GM12878 (cell line): ENCODE measurements at places on chromosomes 2 and 18. TPM values are rescaled to one million over a fixed set of nuclear protein-coding genes. Genes with fewer than 3 reads are reported as not detected.

FBXO36 gene
- total RNA-seq: 0.82 and 1.0 TPM in 2 replicates

KCNS3 gene
- not detected in 2 replicates for total RNA-seq

SLC38A11 gene
- total RNA-seq: not detected in 2 replicates

CACNB4 gene
- total RNA-seq: 18.2 and 19.4 TPM in 2 replicates

SPP2 gene
- 0.37 TPM in 1 of 2 replicates, not detected in the other for total RNA-seq

MYCN gene
- total RNA-seq: not detected in 2 replicates

L3MBTL4 gene
- 8.7 and 9.7 TPM in 2 replicates for total RNA-seq

GCKR gene
- not detected in 2 replicates for total RNA-seq

- DNase-seq: no peak
Measured at GRCh38 chr2:28273751-28274150, 118.9 kb upstream of the FOSL2 start.

DNA sequence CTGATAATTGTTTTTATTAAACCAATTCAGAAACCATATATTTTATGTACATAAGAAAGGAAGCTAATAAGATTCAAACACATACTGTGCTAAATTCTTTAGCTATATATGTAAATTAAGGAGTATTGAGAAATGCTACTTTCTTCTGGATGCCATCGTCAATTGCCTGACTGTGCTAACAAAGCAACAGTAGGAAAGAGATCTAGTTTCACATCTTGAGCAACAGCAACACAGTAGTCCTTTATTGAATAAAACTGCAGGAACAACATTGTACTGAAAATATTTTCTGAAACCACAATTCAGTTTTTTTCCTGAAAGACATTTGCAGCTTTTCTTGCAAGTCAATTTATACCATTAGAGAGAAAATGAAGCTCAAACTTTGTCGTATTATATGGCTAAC lies 1404.9 kb upstream of the SLC39A10 start:
- DNase-seq: no peak

DNA sequence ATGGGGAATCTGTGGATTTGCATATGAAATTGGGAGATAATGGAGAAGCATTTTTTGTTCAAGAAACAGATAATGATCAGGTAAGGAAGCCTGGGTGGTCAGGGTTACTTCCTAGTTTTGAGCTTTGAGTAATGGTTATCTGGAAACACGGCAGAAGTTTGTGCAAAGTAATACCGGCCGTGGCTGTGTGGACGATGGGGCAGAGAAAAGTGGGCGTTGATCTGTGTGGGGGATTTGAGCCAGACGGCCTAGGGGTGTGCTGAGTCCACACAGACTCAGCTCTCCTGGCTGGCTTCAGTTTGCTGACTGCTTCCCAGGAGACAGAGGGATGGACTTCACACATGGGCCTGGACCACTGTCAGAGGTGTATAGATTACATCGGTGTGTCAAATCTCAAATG lies 21.3 kb downstream of the LPIN1 start:
- no peak for DNase-seq

DNA sequence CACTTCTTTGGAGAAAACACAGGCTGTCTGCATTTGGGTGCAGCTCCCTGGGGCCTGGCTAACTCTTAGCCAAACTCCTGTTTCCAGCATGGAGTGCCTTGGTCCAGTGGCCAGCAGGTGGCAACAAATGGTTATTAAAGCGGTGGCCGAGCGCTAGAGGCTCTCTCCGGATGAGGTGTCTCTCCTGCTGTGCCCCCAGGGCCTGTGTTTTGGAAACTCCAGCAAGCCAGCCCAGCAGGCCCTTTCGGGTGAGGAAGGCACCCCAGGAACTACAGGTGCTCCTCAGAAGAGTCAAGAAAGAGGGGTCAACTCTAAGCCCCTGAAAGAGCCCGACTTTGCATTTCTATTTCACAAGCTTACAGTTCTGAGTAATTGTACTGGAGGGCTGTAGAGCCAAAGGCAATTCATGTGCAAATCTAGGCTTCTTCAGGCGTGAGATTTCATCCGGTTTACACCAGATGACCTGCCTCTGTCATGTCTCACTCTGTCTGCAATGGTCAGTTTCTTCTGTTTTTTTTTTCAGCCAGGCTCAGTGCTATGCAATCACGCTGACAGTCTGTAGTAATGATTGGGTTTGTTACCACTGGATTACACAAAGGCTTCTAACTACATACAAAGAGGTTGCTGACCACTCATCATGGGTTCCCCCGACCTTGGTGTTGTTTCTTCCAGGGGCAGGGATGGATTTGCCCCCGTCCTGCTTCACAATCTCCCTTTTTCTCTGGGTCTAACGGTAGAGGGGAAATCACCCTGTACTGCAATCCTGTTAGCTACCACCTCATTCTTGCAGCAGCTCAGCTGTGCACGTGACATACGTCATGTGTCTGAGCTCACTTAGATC lies 7.6 kb upstream of the CHRNA1 start:
- no peak for DNase-seq

DNA sequence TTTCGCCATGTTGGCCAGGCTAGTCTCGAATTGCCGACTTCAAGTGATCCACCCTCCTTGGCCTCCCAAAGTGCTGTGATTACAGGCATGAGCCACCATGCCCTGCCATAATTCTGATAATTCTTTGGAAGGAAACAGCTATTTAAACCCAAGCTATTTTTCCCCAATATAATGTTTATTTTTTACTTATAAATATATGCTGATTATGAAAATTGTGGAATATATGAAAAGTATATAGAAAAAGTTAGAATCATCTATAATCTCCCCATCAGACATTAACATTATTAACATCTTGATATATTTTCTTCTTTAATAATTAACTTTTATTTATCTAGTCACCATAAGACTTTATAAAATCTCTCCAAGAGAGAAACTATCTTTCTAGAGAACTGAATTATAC lies 41.2 kb downstream of the HADHB start:
- DNase-seq: no peak

DNA sequence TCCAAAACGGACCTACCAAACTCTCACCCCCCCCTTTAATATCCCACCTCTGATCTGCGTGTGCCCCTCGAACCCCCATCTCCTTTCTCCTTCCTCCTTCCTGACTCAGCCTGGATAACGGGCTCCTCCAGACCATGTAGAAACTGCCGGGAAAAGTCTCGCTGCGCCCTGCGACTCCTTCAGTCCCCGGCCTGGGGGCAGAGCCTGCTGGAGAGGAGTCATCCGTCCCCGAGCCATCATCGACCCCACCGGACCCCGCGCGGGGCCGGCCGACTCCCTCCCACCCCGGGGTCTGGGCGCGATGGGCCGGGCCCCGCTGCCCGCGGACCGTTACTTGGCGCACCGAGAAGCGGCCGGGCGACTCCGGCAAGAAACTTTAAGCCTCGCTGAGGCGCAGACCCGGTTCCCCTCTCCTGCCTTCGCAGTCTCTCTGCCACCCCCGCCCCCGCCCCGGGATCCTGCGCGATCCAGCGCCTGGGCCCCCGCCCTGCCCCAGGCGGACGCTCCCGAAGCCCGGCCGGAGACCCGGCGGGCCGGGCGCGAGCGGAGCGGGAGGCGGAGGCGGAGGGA lies 3.4 kb downstream of the ZEB2 start:
- DNase-seq: no peak

GRCh38 chr18:63831080-63831788 lies 56.0 kb downstream of the SERPINB7 start:
- no peak for DNase-seq

- DNase-seq: no peak
Measured at GRCh38 chr2:57452634-57453033, 594.0 kb upstream of the VRK2 start.

DNA sequence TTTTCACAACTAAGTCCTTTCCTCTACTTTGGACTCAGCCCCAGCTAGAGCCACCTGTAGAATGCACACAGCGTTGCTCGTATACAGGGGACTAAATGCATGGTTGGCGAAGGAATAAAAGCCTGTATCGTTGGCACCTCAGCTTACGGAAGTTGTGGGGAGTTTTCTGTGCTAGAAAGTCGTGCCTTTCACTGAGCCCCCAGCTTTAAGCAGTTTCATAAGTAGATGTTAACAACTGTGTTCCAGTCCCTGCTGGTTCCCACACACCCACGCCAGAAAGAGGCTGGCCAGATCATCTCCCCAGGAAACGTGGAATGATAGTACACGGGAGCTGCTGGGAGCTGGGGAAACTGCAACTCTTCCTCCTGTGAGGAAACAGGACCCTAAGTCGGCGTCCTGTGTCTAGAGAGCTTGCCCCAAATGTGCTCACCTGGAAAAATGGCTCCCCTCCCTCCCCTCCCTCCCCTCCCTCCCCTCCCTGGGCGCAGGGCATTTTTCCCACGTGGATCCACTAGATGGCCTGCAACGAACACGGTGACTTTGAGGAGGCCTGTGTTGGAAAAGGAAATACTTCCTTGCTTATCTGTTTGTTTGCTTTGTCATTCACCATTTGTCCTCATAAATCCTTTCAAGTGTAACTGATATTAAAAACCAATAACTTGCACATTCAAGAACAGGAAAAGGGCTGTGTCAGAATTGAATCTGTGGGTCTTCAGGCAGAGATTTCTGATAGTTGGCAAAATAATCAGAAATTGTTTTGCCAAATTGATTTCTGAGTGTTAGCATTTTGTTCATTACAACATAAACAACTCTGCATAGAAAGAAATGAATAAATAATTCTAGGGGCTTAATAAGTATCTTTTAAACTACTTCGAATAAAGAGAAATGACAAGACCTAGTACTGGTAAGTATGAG lies 43.9 kb upstream of the RFX8 start:
- no peak for DNase-seq

DNA sequence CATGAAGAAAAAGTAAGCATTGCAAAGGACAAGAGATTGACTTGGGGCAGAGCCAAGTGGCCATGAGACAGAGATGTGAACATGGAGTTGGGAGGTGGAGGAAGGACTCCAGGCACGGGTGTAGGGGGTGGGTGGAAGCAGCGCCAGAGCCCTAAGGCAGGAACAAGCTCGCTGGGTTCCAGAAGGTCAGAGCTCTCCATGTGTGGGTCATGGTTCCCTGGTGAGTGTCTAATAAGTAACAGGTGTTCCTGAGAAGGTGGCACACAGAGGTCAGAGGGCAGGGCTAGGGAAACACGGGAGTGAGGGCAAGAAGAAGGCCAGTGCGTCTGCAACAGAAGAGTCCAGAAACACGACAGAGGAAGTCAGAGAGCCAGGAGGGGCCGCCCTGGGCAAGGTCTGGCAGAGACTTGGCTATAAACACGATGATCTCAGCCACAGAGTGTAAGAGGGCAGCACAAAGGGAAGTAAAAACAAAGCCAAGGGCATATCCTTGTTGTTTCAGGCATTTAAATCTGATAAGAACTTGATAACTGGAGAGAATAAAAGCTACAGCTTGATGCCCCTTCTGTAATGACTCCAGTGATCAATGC lies 260.8 kb downstream of the TGIF1 start:
- DNase-seq: no peak

- DNase-seq: no peak
Measured at GRCh38 chr2:47660168-47660567, 122.8 kb upstream of the MSH6 start.

- no peak for DNase-seq
Measured at GRCh38 chr2:105574796-105575344, 169.8 kb upstream of the NCK2 start.

- no peak for DNase-seq
Measured at GRCh38 chr2:197452754-197453122, 614 bp upstream of the COQ10B start.

GRCh38 chr2:58638256-58638805 lies 397.2 kb upstream of the FANCL start:
- DNase-seq: no peak

DNA sequence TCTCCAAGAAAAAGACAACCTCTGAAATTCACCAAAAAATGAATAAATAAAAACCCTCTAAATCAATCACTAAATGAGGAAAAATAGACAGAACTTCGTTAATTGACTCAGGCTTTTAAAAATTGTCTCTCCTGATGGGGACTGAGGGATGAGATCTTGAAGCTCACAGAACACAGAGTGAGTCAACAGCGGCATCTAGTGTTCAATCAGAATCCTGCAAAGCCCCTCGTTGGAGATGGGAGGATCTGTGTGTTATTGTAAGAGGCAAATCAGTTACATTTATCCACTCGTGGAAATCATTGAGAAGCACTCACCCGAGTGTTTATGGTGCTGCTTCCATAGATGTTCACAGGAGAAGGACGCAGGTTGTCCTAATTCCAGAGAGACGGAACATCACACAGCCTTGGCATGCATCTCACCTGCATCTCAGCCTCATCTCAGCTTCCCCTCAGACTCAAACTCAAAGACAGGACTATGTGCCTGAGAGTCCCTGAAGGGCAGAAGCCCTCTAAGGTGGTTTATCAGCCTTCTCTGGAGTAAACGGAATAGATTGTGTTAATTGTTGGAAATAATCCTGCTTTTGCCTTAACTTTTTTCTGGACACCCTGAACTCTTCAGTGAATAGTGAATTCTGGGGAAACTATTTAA lies 82.0 kb downstream of the MREG start:
- DNase-seq: no peak

GRCh38 chr2:238843476-238843875 lies 4.4 kb upstream of the TWIST2 start:
- no peak for DNase-seq

DNA sequence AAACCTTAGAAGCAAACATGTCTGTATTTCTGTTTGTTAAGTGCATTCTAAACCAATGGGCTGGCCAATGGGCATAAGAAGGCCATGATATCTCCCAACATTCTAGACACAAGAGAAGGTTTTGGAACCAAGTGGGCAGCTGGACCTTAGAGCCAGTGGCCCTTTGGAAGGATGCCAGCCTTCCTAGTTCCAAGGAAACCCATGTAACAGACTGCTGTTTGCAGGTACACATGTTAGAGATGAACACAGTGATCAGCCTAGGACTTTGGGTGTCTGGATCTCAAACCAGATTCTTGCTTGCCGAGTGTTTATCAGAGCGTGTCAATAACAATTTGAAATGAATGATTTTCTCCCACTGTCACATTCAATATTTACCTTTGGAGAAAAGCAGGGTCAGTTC lies 97.5 kb upstream of the COPS8 start:
- no peak for DNase-seq

GRCh38 chr18:46886893-46887292 lies 30.4 kb downstream of the PIAS2 start:
- no peak for DNase-seq

DNA sequence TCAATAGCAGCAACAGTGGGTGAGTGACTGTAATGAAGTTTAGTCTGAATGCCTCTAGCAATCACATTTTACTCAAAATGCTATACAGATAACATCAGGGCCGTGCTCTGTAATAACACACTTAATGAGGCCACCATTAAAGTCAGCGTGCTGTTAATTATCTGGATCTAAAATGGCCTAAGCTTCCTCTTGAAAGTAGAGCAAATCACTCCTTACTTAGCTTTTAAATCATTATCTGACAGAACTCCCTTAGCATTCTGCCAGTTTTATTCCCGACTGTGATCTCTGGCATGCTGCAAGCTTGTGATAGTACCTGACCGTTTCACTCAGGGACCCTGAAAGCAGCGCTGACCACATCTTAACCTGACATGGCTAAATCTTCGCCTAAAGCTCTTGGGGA lies 9.0 kb downstream of the RPS7 start:
- no peak for DNase-seq
